ENCODE measurements at places on chromosomes 7 and 10.

GRCh38 chr10:58647376-58648112 is 134.9 kb downstream of the BICC1 start:
- no peak for DNase-seq

DNA sequence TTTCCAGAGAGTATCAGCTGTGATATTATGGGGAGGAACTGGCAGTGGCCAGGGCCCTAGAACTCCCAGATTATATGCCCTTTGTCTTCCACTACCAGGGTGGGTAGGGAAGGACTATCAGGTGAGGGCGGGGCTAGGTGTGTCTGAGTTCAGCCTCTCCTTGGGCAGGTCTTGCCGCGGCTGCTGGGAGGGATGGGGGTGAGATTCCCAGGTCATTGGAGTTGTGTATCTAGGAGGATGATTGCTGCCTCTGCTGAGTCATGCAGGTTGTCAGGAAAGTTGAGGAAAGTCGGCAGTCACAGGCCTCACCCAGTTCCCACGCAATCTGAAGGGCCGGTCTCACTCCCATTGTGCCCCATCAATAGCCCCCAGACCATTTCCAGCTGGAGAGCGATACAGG is 185.2 kb downstream of the DKK1 start:
- DNase-seq = no peak

GRCh38 chr10:44895280-44895679 is 15.9 kb upstream of the TMEM72 start:
- no peak for DNase-seq

GRCh38 chr7:610141-610530 is 90.5 kb upstream of the PDGFA start:
- DNase-seq = no peak

- no peak for DNase-seq
Observed at GRCh38 chr7:26143298-26144048, 8.5 kb upstream of the NFE2L3 start.

- DNase-seq = no peak
Observed at GRCh38 chr7:89714131-89714530, 440.1 kb upstream of the STEAP1 start.

- DNase-seq = no peak
Observed at GRCh38 chr7:122692769-122693309, 6.1 kb downstream of the RNF133 start.
